ENCODE measurements at places on chromosomes 6 and 20.

- no peak for DNase-seq
Measured at GRCh38 chr6:52253494-52253893, 9.2 kb upstream of the IL17F start.

DNA sequence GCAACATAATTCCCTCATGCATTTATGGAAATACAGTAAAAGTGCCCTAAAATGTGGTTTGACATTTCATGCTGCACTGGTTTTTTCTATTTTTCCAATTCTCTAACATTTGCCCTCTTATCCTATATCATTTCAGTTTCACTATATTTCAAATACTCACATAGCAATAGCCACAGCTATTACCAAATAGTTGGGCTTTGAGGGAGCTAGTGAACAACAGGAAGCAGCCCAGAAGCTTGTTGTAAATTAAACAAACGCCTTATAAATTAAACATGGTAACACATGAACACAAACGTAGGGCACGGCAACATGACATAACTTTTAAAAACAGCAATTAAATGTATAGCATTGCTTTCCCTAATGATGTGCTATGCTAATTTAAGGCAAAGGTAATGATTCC, 469.0 kb downstream of the CDC5L start:
- no peak for DNase-seq

- no peak for DNase-seq
Measured at GRCh38 chr6:151502499-151502898, 8.7 kb downstream of the CCDC170 start.

DNA sequence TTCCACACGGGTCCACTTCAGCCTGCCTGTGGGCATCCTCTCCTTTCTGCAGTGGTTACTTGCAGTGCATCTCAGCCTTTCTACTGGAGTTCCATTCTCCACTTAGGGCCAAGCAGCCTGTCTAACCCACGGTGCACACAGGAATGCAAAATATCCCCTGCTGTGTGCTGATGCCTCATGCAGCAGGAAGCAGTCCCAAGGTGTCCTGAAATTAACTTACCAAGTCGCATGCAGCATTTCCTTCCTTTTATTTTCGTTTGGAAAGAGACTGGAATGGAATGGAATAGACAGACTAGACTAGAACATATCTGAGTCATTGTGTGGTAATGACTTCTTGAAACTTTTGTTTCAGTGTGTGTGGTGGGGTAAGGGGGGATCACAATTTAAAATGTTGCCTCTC, 25.9 kb upstream of the FOXQ1 start:
- DNase-seq: no peak

GRCh38 chr6:15871276-15871675, 208.4 kb upstream of the DTNBP1 start:
- DNase-seq: no peak

DNA sequence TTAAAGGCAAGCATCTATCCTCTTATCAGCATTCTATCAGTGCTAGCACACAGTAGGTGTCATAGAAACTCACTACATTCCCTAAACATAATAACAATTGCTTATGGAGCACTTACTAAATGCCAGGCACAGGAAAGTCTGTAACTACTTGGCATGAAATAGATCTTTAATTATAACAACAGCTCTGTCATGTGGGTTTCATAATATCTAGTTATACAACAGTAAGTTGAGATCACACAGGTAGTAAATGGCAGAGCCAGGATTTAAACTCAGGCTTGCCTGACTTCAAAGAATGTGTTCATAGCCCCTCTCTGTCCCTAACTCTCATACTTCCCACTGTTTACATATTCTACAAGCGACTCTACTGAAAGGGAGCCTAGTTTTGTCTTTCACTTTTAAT, 66.0 kb upstream of the ENPP5 start:
- DNase-seq: no peak

- no peak for DNase-seq
Measured at GRCh38 chr6:9783567-9783966, 631.3 kb downstream of the TFAP2A start.

DNA sequence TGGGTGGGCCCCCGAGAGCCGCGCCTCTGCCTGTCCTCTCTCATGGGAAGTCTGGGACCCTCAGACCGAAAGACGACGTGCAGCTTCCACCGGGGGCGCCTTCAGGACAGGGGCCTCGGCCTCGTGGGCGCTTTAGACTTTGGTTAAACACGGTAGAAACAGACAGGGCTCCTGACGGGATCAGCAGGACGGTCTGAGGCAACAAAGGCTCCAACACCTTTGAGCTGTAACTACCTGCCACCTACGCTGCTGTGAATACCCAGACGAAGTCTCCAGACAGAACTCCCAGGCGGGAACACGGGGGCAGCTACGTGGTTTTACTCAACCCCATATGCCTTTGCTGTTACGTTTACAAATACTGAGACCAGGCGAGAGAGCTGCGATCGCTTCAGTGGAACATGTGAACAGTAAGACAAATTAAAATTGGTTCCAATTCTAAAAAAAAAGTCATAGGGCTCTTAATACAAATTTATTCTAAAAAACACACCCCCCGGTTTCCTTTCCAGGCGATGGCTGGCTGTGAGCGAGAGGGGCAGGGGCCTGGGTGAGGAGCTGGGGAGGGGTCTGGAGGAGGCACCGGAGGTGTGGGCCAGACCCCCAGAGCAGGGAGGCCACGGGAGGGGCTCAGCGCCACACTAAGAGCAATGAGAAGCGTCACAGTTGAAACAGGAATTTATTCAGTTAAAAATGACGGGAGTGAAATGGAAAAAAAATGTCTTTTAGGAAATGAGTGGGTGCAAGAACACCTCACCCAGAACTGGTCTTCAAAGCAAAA, 453.2 kb downstream of the QKI start:
- DNase-seq: no peak

GRCh38 chr6:31686483-31686882, 5.6 kb upstream of the LY6G5C start:
- DNase-seq: no peak

- DNase-seq: no peak
Measured at GRCh38 chr6:137950581-137950980, 83.5 kb downstream of the TNFAIP3 start.

GRCh38 chr6:53712078-53712477, 46.5 kb upstream of the KLHL31 start:
- DNase-seq: no peak

GRCh38 chr6:131683479-131683878, 17.7 kb downstream of the OR2A4 start:
- no peak for DNase-seq

DNA sequence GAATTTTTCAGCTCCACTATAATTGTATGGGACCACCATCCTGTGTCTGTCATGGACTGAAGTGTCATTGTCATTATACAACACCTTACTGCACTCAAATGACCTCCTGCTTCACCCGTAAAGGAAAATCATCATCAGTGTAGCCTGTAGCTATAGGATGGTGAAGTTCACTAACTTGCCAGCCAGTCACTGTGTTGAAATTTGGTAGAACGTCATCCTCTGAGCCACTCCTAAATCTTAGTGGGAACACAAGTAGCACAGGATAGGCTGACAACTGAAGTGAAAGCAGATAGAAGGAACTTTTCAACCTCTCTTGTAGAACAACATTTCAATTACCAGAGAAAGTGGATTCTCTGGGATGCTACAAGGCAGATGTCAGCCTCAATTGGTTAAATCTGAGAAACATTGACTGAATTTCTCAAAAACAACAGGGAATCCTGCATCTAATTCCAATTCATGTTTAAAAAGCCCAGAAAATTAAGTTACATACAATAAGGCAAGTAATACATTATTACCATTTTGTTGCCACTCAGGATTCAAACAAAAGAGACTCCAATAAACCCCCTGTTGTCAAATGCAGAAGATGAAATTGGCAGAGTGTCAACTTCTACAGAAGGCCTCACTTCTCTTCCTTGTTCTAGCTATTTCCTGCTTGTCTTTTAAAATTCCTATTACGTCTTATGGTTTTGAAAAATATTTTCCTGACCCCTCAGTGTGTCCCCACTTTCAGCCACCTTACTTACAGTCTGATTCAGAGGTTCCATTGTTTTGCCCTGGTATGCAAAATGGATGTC, 647.9 kb upstream of the AGPAT4 start:
- DNase-seq: no peak

GRCh38 chr6:64479134-64479533, 843.5 kb downstream of the PHF3 start:
- DNase-seq: no peak

DNA sequence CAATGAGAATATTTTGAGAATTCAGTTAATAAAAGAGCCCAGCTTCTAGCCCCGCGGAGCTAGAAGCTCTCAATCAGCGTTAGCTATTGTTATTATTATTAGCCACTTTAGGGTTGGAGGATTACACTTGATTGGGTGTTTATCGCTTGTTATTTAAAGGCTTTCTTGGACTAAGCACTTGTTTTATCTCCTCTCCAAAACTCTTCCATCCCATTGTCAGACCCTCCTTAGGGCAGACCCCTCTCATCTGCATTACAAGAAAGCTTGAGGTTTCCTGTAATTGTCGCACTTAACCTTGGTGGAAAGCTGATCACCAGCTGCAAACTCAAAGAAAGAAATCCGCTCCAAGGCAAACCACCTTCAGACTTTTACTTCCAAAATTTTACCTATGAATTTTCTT, 4.8 kb downstream of the DPPA5 start:
- no peak for DNase-seq

All from eye (tissue), 1 donor.